ENCODE measurements at places on chromosomes 7 and 10. TPM values are rescaled to one million over a fixed set of nuclear protein-coding genes. Genes with fewer than 3 reads are reported as not detected.

Gene CDHR1
- 5.3 TPM for total RNA-seq

Gene NAT16
- total RNA-seq: 2.1 TPM

Gene LRGUK
- 11.8 TPM for total RNA-seq

Gene WDFY4
- 1.6 TPM for total RNA-seq

Gene PRKAR2B
- total RNA-seq: 197 TPM

Gene NEUROD6
- 4.2 TPM for total RNA-seq

Gene CREB5
- total RNA-seq: 9.2 TPM

Gene GJD4
- total RNA-seq: 0.23 TPM
